ENCODE measurements at places on chromosomes 5 and 9.

DNA sequence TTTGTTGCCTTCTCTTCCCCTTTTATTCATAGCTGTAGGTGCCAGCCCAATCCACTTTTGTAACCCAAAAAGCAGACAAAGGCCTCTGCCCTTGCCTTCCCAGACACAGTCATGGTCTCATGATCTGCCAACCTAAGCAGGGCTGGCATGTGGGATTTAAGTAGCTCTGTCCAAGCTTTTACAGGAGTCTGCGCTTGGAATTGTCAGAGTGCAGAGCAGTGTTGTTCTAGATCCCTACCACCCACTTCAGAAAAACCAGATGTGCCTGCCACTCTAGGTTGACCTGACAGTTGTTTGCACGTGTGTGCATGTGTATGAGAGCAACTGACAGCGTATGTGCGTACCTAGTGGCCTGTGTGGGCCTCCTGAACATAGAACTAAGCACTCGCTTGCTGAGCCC is 87.8 kb upstream of the SPRY4 start:
- no peak for DNase-seq

DNA sequence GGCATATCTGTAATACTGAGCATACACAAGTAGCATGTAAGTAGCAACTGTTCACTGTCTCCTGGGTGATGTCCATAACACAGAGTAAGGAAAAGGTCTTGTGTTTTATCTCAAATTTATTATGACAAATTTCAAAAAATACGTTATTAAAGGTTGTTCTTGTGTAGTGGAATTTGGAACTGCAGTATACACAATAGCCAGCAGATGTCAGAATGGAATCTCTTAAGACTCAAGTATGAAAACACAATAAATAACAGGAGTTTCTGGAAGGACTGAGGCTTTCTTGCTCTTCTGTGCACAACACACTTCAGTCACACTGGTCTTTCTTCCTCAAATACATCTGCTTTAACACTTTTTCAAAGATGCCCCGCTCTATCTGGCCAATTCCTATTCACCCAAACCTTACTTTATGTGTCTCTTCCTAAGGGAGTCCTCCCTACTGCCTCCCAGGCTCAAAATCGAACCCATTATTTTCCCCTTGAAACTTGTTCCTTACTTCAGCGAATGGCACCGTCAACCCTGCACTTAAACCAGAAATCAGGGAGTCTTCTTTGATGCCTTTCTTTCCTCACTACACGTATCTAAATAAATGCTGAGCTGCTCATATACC is 6.5 kb upstream of the FBXO10 start:
- no peak for DNase-seq

- no peak for DNase-seq
These were observed 5.4 kb upstream of the GLT6D1 start for GRCh38 chr9:135644631-135645218.

- DNase-seq = no peak
These were observed 10.7 kb upstream of the PRXL2C start for GRCh38 chr9:96665789-96666188.

DNA sequence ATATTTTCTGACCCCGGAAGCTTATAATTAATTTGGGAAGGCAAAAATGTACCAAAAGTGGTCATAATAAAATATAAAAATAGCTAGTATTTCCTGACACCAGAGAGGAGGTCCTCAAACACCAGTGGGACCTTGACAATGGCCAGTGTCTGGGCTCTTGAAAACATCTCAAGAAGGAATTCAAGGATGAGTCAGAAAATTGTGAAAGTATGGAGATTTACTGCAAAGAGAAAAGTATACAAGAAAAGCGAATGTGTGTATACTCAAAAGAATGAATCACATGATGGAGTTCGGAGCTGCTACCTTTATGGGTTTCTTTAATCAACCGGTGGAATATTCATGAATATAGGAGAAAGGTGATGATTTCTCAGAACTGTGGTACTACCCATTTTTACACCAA is 1709.0 kb upstream of the WWC1 start:
- DNase-seq = no peak

DNA sequence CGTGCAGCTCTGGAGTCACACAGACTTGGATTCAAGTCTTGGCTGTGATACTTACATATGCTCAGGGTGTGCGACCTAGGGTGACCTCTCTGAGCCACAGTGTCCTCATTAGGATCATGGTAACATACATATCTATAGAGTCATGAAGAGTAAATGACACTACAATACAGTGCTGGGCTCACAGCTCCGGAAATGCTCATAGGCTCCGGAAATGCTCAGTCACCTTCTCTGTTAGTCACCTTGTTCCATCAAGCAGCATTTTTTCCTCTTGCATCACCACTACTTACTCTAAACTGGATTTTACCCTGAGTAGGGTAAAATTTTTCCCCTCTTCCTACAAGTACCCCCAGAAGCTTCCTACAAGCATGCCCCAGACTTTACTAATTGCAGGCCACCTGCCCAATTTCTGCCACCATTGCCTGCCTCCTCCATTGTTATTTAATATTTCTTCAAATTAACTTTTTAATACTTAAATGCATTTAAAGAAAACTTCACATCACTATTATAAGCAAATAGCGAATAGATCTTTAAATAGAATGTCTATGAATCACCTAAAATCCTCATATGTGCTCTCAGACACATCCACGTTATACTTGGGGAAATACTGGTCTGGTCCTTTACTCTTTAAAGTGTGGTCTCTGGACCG is 147.6 kb upstream of the SPRY4 start:
- no peak for DNase-seq

GRCh38 chr9:113648048-113648447 is 184.5 kb downstream of the RGS3 start:
- no peak for DNase-seq

- DNase-seq = no peak
These were observed 226.1 kb upstream of the NMUR2 start for GRCh38 chr5:152631221-152631620.

DNA sequence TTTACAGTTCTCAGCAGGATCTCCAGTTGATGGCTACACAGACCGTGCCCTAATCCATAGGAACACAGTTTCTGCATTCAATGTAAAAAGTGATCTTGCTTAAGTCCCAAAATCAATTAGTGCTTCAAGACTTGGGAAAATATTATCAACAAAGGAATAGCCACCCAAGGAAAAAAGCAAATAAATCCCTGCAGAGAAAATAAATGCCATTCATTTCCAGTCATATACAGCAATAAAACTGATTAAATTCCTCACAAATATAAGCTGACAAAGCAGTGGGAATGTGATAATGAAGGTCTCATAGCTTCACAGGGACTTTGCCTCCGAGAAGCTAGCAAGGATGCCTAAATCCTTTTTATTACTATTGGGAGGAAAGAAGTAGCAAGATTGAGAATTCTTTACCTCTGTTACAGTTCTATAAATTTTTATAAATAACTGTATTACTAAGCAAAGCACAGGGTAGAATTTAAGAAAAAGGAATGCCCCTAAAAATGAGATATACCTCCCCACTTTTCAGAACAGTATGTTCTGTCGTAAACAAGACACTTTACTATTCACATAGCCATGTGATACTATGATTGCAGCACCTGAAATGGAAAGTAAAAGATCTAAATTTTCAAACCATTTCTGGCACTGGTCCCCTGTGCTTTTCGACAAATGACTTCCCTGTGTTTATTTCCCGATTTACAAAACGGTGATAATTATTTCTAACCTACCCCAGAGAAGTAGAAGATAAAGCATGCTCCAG is 59.8 kb downstream of the ARSB start:
- no peak for DNase-seq

- no peak for DNase-seq
These were observed 14.5 kb upstream of the KCNMB1 start for GRCh38 chr5:170403675-170404074.

DNA sequence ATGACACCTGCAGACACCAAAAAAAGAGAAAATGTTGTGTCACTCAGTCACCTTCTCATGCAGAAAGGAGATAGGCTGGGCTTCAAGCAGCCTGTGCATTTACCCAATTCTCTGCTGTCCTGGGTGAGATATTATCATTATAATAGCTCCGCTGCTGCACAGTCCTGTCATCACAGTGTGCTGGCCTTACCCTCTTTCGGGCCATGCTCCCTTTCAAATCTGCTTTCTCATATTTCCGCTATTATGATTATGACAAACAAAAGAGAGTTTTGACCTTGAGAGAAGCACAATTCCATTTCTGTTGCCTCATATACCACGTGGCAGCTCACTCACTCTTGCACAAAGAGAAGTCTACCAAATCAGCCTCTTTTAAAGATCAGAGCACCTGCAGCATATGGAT is 1350.1 kb upstream of the ACO1 start:
- DNase-seq = no peak

DNA sequence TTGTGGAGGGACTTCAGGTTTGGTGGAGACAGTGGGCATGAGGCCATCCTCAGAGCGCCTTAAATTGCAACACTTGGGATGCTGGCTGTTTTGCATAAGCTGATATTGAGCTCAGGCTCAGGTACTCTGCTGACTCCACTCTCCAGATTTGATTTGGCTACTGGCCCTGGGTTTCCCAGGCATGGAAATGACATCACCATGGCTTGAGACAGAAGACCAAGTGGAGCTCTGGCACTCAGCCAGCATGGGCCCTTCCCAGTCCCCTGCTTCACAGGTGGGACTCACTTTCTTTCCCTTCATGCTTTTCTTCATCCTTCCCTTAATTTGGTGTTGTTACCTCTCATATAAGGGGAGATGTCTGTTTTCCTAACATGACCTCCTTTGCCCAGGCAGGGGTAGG is 72.0 kb upstream of the IL12B start:
- DNase-seq = no peak

DNA sequence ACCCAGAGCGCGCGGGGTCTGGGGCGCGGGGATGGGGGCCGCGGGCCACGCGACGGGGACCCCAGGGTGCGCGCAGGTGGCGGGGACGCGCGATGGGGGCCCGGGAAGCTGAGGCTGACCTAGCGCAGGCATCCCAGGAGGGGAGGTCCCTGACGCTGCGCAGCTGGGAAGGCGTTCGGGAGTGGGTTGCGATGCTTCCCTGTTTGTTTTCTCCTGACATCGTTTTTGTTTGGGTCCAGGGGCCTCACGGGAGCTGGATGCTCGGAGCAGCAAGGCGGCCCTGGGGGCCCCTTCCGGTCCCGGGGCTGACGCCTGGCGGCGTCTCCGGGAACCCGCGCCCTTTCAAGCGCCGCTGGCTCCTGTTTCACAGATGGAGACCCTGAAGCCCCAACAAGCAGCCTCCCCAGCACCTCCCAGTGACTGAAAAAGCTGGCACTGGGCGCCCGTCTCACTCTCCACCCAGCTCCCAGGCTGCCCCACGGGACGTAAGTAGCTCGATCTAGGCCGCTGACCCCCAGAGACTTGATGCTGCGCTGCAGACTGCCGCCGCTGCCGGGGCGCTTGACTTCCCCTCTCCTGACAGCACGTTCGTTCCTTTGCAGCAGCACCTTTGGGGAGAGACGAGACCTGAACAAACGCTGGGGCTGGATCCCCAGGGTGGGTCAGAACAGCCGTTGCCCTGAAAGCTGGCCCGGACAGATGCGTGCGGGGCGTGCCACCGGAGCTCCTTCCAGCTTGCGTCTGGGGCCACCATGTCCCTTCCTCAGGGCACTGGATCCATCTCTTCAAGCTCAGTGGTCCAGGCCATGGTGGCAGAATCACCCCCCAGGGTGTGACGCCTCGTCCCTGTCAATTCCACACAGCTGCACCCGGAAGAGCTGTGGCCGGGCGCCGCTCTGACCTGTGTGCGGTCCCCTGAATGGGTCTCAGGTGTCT is 593 bp downstream of the BRD3OS start:
- peak; percentile 55 for DNase-seq

GRCh38 chr9:36823466-36823865 is 210.6 kb downstream of the PAX5 start:
- DNase-seq = no peak

GRCh38 chr5:178699681-178700253 is 30.7 kb downstream of the ZNF354A start:
- no peak for DNase-seq

GRCh38 chr9:134422301-134423090 is 96.2 kb downstream of the RXRA start:
- no peak for DNase-seq

DNA sequence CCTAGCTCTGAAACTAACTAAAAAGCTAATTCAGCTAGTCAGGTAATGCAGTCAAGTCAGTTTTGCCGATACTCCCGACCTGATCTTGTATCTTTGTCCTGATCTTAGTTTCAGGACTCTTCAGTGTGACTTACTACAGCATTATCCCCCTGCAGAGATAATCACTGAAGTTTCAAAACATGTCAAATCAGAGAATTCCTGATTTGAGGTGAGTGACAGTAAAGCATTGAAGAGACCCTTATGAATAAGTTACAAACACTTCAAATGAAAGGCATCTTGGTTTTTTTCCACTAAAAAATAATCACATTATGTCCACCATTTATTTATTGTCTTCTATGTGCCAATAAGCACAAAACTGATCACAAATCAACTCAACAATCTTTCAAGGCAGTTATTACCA is 47.6 kb downstream of the BAAT start:
- DNase-seq = no peak

- no peak for DNase-seq
These were observed 121.8 kb downstream of the ARHGEF28 start for GRCh38 chr5:73747696-73748380.

DNA sequence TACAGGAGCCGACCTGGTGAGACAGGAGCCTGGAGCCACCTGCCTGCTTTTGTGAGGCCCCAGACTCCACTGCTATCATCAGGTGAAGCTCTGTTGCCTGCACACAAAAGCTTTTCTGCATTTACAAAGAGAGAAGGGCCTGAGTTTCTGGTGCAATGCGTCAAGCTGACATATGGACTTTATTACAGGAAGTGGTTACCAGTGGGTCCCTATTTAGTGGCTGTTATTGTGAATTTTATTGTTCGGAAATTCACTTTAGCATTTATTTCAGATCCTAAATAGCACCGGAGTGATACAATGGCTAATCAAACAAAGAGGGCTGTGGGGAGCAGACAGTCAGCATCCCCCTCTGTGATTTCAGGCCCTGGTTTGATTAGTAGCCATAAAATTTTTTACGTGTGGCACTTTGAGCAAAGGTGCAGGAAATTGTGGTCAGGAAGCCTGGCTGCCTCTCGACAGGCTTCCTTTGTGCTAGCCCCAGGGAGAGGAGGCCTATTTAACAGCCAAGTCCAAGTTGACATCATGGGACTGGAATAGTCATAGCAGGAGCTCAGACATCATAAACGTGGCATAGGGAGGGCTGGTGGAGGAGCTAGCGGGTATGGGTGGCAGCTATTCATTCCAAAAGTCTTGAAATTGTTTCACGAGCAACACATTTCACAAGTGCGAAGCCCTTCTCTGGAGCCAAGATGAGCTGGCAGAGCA is 8.4 kb downstream of the TGFBI start:
- no peak for DNase-seq

DNA sequence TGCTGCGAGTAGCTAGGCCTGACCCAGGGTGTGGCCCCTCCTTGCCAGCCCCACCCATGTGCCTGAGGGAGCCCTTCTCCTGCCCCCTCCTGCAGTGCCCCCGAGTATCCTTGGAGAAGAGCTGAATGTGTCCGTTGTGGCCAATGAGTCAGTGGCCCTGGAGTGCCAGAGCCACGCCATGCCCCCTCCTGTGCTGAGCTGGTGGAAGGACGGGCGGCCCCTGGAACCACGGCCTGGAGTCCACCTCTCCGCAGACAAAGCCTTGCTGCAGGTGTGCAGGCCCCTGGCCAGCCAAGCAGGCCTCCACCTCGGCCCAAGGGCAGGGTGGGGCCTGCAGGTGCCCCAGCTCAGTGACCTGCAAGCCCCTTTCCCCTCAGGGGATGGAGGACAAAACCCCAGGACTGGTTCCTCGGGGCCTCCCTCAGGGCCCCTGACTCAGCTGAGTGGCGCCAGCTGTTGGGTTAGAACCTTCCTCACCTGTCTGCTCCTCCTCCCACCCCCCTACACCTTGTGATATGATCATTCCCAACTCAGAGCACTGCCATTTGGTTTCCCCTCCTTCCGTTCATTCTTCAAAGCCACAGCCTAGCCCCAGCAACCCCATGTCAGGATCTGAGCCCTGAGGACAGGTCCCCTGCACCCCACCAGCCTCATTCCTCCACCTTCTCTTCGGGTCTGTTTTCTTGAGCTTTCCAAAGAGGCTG is 80.0 kb upstream of the ASS1 start:
- DNase-seq = no peak

All from endothelial cell (in vitro differentiated cells).